ENCODE measurements at places on chromosomes 12 and 14.

DNA sequence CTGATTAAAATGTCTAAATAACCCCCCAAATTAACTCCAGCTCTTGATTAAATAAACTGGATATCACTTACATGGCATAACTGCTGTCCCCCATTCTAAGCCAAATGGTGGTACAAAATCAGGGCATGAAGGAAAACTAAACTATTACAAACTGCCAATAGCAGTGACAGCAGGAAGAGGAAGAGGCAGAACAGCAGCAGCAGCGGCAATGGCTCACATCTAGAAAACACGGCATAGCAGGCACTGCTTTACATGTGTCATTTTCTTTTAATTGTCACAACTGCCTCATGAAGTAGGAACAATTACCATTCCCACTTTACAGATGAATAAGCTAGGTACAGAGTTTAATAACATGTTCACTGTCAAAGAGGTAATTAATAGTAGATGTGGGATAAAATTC is 92.0 kb downstream of the EPS8 start:
- DNase-seq = no peak

DNA sequence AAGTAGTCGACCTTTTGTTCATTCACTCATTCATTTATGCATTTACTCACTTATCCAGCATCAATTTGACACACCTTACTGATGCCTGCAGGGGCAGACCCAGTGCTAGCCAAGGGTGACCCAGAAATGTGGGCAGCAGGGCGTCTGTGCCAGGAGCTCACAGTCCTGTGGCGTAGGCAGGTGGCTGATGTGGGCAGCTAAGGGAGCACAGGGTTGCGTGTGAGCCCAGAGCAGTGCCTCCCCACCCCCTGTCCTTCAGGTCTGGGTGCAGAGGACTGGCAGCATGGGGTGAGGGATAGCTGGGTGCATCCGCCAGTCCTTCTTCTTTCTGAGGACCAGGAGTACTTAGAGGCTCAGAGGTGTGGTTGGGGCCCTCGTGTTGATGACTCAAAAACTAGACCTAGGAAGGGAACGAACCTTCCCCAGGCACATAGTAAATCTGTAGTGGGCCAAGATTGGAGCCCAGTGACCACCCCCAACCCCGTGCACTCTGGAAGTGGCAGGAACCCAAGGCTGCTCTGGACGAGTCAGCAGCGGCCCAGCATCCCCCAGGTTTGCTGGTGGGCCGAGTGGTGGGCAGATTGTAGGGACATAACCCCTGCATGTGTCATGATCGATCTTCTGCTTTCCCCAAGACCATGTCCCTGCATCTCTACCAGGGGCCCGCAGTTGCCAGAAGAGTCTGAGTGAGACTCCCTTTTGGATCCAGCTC is 63.9 kb downstream of the BEGAIN start:
- no peak for DNase-seq

GRCh38 chr14:50225067-50225973 is 6.1 kb downstream of the SOS2 start:
- DNase-seq = no peak

GRCh38 chr12:25202137-25202536 is 7.1 kb downstream of the ETFRF1 start:
- DNase-seq = no peak

DNA sequence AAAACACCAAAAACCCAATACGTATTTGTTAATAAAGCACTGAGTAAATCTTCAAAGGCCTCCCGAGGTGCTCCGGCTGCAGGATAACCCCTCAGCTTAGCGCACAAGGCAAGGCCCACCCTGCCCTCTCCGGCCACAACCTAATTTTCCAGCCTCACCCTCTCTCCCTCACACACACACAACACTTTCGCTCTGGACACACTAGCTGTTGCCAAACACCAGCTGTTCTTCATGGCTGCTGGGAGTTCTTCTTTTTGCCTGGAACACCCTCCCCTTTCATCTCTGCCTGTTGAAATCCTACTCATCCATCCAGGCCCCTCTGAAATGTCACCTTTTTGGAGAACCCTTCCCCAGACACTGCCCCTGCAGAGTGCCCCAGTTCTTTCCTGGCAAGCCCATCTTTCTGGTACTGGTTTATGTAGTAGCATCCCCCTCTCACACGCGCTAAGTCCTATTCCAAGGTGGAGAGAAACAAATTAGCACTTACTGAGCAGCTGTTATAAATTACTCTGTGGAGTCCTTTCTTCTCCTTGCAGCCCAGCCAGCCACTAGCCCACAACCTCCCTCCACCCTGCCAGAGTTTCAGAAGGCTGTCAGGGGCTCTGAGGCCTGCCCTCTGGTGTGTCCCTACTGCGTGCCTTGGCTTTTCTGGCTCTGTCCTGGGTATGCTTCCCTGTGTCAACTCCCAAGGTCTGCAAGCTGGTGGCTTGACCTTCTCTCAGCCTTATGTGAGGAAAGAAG is 805 bp upstream of the CRACR2A start:
- peak; percentile 45 for DNase-seq

- no peak for DNase-seq
Measured at GRCh38 chr14:43640718-43641267, 866.3 kb downstream of the FSCB start.

DNA sequence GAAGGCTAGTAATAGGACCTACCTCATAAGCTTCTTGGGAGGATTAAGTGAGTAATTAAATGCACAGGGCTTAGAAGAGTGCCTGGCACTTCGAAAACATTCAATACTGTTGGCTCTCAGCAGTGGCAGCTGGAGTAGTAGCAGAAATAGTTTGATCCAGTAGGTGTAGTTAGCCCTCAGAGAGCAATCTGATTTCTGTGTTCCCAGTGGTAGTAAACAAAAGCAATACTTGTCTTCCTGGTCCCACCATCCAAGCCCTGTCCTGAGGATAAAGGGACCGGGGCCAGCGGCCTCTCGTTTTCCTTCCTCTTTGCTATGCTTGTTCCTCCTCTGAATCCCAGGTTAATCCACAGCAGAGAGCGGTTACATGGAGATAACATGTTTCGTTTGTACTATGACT is 131.6 kb downstream of the SAMD4A start:
- no peak for DNase-seq

- no peak for DNase-seq
Measured at GRCh38 chr14:94595912-94596311, 14.7 kb downstream of the SERPINA5 start.

Data from left hindlimb (tissue), 1 donor.